Occipital lobe (tissue), 3 donors: ENCODE measurements at places on chromosomes 4 and X.
A peak's percentile ranks its signal among the peaks of the same experiment; 100 is the strongest.

GRCh38 chr4:113355550-113356371 lies 306.3 kb downstream of the ANK2 start:
- peak; percentile 10 for DNase-seq

DNA sequence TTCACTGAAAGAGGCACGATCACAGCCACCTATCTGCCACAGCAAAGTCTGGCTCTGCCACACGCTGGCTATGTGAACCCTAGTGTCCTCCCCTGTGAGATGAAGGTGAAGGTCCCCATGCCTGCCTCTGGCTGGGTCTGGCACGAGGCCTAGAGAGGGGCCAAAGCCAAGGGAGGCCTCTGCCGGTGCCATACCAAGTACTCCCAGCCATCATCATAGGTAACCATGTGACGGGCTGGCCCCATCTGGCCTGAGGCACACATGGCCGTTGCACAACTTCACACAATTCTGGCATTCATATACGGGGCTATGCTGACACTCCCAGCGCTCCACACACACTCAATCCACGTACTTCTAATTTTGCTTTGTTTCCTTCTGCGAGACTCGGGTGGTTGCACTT lies 15.3 kb downstream of the NOP14 start:
- DNase-seq: no peak

- no peak for DNase-seq
These were observed 60.3 kb upstream of the DIPK2B start for GRCh38 chrX:45261005-45261404.

GRCh38 chr4:142535009-142535408 lies 311.1 kb downstream of the INPP4B start:
- DNase-seq: no peak

GRCh38 chr4:174255786-174256185 lies 27.7 kb downstream of the FBXO8 start:
- no peak for DNase-seq

DNA sequence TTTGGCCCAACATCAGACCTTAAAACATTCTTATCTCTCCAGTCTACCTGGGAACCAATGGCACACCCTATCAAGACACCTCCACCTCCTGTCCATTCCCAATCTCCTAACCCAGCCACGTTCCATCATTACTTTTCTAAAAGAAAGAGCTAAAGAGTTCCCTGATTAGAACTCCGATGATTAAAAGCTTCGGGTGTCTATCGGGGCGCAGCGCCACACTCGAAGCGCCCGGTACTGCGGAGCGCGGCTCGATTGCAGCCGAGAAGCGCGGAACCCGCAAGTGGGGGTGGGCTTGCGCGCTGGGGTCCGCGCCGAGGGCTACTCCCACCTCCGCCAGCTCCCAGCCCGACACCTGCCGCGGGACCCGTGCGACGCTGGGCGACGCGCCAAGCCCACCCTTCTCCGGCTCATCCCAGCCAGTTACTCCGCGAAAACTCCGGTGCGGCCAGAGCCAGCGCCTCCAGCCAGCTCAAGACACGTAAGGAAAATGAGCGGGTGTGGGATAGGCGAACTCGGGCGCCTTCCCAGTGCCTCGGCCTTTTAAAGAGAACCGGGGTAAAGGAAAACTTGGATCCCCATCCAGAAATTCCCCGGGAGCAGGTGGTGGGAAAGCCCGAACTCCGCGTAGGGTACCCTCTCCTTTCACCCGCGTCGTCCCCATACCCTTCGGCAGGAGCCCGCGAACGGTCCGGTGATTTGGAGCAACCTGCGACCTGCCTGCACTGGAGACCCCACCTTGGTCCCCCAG lies 593 bp downstream of the NPY1R start:
- peak; percentile 16 for DNase-seq

GRCh38 chrX:152165033-152165743 lies 26.8 kb upstream of the MAGEA10 start:
- no peak for DNase-seq

DNA sequence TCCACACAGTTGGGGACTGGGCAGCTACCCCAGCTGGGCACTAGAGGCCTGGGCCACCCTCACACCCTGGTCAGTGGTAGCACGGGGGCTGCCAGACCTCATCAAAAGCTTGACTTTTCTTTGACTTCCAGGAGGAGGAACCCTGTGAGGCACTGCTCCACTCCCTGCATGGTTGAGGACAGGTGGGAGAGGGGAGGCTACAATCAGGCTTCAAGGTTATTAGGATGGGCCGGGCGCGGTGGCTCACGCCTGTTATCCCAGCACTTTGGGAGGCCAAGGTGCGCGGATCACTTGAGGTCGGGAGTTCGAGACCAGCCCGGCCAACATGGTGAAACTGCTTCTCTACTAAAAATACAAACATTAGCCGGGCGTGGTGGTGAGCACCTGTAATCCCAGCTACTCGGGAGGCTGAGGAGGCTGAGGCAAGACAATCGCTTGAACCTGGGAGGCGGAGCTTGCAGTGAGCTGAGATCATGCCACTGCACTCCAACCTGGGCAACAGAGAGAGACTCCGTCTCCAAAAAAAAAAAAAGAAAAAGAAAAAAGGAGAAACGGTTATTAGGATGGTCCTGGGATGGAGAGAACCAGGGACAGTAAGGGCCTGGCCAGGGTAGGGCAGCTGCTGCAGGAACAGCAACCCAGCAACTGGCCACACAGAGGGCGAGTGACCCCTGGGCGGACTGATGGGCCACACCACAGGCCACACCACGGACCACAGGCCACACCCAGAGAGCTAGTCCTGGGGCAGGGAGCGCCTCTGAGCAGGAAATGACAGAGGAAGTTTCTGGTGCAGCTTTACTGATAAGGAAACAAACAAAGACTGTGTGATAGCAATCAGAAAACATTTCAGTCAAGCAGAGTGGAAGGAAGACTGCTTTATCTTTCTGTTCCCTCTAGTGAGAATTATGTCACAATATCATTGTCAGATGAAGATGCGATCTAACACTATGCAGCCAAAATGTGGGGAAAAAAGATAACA lies 20.5 kb upstream of the OPN1LW start:
- no peak for DNase-seq

DNA sequence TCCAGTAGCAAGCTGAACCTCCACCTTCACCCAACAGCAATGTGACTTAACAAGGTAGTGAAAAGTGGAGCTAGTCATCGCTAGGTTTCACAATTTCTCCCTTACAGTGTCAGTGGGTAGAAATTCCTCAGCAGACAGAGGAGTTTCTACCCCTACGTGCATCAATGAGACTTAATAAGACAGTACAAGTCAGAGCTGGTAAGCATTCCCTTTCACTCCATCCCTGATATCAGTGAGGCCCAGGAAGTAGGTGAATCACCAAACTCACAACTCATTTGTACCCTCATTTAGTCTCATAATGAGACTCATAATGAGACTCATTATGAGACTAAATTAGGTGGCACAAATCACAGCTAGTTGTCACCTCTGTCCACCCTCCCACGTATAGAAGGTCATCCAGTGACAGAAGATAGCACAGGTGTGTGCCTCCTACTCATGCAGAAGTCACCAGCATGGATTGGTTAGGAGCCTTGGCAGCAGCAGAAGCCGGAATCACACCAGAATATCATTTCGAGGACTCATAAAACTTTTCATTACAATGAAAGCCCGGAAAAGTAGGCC lies 50.8 kb upstream of the NUDT10 start:
- no peak for DNase-seq

- DNase-seq: no peak
These were observed 98.4 kb downstream of the PRSS12 start for GRCh38 chr4:118254368-118254767.

DNA sequence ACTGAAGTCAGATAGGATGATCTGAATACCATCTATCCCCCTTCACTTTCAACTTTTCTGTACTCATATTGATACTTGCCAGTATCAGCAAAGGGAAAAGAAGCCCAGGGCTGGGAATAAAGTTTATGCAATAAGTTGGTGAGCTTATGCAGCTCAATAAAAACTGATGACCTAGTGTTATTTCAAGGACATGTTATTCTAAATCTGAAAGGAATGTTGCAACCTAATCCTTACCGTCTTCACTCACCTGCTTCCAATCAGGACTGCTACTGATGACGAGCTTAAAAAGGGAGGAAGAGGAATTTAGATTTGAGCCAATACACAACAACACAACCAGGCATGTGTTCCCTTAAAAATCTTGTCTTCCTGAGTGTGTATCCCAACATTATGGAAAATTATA lies 419.9 kb downstream of the SPRY1 start:
- no peak for DNase-seq

DNA sequence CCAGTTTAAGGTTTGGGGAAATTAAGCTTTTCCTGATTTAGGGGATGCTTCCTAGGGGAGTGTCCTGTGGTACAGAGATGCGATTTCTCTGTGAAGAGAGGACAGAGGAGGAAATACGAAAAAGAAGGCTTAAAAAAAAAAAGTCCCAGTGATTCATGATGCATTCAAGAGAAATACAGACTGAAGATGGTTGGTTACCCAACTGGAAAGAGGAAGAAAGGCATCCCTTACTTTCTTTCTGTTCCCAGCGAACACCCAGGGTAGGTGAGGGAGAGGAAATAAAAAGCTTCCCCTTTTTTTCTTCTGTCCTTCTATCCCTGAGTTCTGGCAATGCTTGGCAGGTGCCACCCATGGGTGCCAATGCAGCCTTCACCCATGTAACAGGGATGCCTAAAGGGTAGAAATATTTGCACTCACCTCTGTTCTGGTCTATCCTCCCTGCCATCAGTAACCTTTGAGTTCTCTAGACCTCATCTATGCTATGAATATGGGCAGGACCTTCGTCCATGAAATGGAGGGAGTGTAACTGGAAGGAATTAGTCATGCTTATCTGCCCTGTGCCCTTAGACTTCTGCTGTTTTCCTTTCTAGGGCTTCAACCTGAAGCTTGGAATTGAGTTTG lies 230.1 kb upstream of the GALNTL6 start:
- DNase-seq: no peak

GRCh38 chr4:153602758-153603157 lies 81.3 kb upstream of the TLR2 start:
- no peak for DNase-seq

GRCh38 chr4:137559801-137560200 lies 27.5 kb upstream of the PCDH18 start:
- no peak for DNase-seq

GRCh38 chr4:7130621-7131211 lies 61.6 kb upstream of the SORCS2 start:
- DNase-seq: no peak

GRCh38 chrX:9340598-9341290 lies 124.1 kb upstream of the TBL1X start:
- peak; percentile 3 for DNase-seq

DNA sequence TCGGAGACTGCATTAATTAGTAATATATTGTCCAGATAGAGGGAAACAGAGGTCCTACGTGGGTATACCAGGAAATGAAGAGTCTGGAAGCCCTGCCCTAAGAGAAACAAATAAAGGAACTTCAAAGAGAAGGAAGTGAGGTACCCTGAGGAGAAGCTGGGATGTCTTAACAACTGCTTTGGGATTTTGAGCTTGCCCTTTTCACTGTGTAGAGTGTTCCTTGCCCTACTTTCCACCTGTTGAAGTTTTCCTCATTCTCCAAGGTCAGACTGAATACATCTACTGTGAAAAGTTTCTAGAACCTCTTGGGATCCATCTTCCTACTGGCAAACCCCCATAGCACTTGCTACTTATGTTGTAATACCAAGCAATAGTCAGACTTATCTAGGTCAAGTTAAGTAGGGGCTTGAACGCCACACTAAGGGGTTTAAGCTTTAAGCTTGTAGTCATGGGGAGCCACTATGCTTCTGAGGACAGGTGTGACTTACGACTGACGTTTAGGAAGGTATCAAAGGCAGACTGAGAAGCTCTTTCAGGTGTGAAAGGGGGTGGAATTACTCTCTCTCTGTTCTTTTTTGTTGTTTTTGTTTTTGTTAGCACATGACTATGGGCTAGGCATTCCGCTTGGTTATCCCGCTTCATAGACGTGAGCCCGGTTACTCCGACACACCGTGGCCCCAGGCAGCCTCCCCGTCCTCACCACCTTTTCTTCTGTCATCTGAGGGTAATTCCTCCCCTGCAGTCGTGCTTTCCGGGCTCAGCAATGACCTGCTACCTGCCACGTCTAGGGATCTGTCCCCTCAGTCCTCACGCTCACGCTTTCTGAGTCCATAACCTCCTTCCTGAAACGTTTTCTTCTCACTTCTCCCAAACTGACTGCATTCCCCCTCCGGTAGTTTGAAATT lies 959 bp upstream of the REST start:
- DNase-seq: no peak

DNA sequence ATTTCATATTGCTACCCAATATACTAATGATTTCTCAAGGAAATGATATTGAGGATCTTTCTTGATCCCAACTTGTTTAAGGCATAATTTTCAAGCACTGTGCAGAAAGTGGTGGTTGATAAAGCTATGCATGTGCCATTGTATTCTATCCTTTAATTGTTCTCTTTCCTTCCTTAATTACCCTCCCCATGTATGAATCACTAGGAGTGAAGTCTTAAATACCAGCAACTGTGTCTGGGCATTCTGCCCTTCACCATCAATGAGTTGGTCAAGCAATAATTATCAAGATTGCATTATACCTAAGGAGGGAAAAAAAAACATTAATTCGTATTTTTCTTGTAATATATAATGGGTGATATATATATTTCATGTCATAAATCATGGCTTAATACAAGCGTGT lies 111.8 kb upstream of the FRMPD4 start:
- no peak for DNase-seq

DNA sequence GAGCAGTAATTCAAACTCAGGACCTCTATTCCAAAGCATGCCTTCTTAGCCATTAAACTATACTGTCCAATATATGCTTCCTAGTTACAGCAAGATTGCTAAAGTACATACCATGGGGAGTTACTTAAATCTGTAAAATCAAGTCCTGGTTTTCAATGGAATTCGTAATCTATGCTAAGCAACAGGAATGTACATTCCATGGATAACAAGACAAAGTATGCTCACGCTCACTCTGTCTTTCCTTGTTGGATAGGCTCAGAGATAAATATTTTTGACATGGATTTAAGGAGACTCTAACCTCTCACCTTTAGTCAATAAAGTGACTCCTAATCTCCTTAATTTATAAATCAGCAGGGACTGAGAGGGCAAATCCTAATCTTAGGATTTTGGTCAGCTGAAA lies 47.3 kb upstream of the STK26 start:
- DNase-seq: no peak
